ENCODE measurements at places on chromosomes 3 and 15.

DNA sequence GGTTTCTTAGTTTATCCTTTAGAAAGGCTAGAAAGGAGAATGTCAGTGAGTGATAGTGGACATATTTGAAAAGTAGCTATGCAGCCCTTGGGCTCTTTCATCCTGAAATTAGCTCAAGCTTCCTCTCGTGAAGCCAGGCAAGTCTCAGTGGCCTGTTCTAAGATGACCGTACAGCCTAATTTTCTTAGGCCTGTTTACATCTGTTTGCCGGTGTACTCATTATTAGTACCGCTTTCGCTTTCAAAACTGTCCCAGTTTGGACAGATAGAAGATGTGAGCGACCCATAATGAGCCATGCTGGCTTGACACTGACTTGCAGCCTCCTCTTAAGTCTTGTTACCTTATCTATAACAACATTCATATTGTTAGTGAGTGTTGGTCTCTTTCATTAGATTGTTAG, 5.7 kb upstream of the ARL14 start:
- no peak for DNase-seq

DNA sequence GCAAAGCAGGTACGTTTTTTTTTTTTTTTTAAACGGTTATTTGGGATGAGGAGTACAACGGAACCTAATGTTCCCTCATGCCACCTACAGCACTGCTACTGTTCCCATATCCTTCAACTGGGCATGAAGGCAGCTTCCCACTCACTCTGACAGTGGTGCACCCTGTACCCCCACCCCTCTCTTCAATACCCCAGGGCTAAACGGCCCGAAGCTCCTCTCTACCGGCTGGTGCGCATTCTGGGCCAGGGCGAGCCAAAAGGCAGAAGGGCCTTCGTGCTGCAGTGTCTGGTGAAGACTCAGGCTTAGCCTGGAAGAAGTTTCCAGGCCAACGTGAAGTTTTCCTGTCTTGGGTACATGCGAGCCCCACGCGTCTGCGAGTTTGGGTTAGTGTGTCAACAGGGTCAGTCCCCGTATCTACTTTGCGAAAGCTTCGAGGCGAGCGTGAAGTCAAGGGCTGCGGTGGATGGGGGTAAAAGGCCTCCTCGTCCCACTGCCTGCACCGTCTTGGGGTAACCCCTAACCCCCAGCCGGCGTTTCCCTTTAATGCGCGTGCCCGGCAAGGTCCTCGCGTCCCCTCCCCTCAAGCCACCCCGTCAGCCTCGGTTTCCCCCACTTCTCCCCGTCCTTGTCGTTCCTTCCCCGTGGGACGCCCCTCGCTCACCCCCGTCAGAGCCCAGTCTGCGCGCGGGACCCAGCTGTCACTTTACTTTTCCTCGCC, 765 bp upstream of the UBE2E2 start:
- no peak for DNase-seq

- no peak for DNase-seq
These were observed at the start of gene LRRC31 for GRCh38 chr3:169869484-169870220. TSS of gene LRRC31 (minus strand) at chr3:169869935. CDS start at chr3:169869807, 128 bp downstream.

DNA sequence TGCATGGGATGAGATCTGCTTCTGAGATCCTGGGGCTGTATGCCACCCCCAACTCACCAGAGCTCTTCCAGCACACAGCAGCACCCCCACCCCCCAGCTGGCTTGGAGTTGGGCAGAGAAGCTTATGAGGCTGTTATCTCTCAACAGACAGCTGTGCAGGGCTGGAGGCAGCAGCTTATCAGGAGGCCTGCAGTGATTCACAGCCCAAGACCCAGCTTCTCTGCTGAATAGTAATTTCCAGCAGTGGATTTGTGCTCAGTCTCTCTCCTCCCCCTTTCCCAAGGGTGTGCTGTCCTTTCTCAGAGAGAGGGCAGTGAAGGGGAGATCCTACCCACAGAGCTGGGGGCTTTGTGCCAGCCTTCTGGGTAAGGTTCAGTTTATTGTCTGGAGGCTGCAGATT, 2.1 kb downstream of the RPP25 start:
- DNase-seq: no peak

DNA sequence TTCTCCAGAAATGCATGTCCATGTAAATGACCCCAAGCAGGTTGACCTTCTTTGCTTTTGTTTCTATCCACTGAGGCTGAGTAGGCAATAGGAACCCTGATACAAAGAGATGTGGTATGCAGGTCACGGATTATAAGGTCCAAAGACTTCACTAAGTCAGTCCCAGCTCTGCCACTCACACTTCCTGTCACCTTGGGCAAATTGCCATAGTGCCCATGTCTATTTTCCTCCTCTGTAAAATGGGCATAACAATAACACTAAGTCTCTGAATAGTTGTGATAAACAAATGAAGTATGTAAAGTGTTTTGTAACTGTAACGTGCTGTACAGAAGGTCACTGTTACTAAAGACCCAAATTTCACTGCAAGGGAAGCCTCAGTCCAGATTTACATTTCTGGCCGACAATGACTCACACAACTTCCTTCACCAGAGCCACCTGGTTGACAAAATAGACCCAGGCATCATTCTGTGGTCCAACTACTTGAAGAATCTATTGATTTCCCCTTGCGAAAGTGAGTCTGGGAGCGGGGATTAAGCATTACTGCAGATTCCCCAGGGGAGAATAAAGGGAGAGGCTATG, 175.4 kb upstream of the LPP start:
- DNase-seq: no peak

DNA sequence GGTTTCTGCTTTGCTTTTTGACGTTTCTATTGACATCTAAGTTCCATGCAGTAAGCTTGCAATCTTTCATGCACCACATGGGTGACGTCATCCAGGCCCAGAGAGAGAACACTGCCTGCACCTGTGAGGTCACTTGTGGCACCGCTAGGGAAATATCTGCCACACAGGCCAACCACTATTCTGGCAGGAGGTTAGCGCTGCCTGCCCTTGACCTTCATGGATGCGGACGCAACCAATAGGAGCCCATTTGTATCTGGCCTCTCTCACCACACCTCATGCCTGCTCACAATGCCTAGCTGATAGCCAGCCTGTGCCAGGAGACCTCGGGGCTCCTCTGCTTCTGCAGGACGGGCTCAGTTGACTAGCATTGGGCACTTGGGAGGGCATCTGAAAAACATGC, 55.8 kb upstream of the PRR23E start:
- no peak for DNase-seq

DNA sequence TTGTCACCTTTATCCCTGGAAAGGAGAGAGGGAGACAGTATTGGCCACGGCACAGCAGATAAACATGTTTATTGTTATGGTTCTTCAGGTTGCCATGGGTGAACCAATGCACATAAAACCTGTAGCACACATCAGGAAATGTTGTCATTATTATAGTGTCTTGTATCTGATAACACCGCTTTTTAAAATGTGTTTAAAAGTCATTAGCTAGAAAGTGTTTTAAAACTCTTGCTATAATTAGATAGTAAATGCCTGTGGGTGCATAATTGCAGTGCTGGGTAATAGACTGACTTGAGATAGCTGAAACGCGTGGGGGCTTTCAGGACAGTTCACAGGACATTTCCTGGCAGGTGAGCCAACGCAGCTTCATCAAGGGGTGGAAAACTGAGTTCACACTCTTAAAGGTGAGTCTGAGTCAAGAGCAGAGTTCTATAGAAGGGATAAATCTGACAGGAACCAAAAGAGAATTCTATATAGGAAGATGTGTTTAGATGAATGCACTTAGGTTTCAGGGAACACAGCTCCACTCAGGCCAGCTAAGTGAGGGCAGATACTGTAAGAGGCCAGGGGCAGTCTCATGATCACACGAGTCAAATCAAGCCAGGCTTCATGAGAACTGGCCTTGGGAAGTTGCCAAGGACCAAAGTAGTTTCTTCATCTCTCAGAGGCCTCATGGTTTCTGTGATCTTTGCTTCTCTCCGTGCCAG, 35.6 kb upstream of the PPP4R2 start:
- DNase-seq: no peak

- DNase-seq: peak; percentile 45
These were observed 29.5 kb downstream of the SIAH2 start for GRCh38 chr3:150733373-150733935.

DNA sequence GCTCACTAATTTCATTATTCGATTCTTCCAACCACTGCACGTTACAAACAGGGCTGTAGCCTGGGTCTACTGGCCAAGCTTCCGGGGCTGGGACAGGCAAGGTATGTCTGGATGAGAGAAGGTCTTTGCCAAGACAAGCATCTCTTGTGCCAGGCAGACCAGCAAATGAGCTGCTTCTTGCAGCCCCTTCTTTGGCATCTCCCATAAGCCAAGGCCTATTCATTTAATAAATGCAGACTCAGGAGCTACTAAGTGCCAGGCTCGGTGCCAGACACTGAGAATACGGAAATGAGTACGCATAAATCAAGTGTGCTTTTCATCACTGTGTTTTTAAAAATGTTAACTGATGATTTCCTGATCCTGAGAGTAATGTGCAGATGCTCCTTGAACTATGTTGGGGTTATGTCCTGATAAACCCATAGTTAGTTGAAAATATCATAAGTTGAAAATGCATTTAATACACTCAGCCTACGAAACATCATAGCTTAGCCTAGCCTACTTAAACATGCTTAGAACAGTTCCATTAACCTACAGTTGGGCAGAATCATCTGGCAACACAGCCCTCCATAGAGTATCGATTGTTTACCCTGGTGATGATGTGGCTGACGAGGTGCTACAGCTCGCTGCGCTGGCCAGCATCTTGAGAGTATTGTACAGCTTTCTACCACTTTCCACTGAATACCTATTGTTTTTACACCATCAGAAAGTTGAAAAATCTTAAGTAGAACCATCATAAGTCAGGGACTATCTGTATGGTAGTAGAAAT, 135.0 kb upstream of the CTDSPL start:
- DNase-seq: no peak

GRCh38 chr3:16864610-16865313, 20.0 kb upstream of the PLCL2 start:
- DNase-seq: no peak

- peak; percentile 49 for DNase-seq
These were observed 85.3 kb upstream of the SLC6A6 start for GRCh38 chr3:14317057-14317553.

- no peak for DNase-seq
These were observed 89.8 kb downstream of the CADPS start for GRCh38 chr3:62785384-62785783.

GRCh38 chr3:137612291-137612690, 151.8 kb upstream of the SOX14 start:
- peak; percentile 57 for DNase-seq

Data from iPS-NIHi11 (cell line).